Occipital lobe (tissue), 3 donors: ENCODE measurements at places on chromosomes 13 and 19.

GRCh38 chr13:50911081-50911631, 1.6 kb downstream of the RNASEH2B start:
- DNase-seq, result no peak

- DNase-seq, result no peak
These were observed 7.3 kb downstream of the C19orf53 start for GRCh38 chr19:13781547-13781946.

DNA sequence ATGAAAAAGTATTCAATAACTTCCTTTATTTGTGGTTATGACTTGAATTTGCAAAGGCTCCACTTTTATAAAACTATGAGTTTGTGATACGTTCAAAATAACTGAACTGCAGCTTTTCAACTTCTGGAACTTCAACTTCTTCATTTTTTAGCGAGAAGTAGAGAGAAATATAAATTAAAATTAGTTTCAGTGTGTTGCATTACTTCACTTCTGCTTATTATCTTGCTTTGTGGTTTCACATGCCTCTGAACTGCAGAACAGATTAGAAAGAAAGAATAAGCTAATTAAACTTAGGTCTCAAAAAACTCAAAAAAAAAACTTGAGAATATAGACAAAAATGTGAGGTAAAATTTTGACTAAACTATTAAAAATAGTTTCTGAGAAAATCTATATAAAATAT, 1073.4 kb downstream of the PCDH17 start:
- no peak for DNase-seq

DNA sequence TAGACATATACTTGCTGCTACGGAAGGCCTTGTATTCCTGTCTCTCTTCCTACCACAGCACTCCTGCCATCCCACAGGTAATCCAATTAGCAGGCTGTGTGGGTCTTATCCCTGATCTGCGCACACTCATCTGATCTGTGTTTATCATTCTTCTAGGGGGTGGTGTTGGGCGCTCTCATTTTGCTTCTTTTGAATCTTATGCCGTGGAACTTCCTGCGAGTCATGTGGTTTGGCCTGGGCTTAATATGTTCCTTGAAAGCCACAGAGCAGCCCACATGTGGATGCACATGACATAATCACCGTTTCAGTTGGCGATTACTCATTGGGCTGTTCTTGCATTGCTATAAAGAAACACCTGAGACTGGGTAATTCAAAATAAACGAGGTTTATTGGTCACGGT, 7.5 kb downstream of the RASA3 start:
- DNase-seq, result no peak

GRCh38 chr19:6728346-6728745, 7.9 kb upstream of the C3 start:
- DNase-seq, result no peak

- peak; percentile 23 for DNase-seq
These were observed 138.9 kb upstream of the RFC3 start for GRCh38 chr13:33678906-33679657.

- DNase-seq, result no peak
These were observed 48.6 kb upstream of the PCDH8 start for GRCh38 chr13:52896827-52897659.

DNA sequence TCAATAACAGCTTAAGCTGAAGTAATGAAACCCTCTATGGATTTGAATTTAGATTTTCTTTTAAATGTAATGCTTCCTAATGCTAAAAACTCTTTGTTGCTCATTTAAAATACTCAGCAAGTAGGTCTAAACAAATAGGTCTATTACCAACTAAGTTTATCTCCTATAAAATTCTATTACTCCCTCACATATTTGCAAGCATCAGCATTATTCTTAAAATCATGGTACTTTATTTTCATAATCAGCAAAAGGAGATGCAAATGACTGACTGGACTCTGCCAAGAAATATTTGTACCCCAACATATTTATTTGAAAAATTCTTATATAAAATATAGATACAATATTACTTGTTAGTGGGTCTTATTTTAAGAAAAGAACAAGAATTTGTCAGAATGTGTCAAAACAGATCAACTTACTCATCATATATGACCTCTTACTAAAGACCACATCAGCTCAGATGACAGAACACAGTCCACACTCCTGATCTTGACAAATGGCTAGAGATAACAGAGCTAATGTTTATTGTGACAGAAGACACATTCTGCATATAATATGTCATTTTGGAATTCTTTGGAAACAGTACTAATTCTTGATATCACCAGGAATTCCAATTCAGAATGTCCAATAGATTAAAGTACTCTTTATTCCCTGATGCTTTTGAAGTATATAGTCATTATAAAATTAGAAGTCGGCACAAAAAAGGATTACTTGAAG, 704.6 kb upstream of the PCDH9 start:
- no peak for DNase-seq

DNA sequence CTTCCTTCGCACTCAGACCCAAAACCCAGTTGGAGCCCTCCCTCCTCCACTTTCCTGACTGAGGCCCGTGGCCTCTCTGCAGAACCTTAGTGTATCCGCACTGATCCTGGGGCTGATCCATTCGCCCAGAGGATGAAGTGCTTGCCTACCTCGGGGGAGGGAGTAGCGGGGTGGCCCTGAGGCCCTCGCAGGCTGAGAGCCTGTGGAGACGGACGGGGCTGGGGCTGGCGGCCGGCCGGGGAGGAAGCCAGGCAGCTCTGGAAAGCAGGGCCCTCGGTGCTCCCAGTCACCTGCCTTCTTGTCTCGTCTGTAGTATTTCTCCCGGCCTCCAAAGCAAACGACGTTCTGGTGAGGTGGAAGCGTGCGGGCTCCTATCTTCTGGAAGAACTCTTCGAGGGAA, 1.3 kb downstream of the PROZ start:
- no peak for DNase-seq

GRCh38 chr13:40207001-40207478, 459.4 kb downstream of the FOXO1 start:
- DNase-seq, result no peak

DNA sequence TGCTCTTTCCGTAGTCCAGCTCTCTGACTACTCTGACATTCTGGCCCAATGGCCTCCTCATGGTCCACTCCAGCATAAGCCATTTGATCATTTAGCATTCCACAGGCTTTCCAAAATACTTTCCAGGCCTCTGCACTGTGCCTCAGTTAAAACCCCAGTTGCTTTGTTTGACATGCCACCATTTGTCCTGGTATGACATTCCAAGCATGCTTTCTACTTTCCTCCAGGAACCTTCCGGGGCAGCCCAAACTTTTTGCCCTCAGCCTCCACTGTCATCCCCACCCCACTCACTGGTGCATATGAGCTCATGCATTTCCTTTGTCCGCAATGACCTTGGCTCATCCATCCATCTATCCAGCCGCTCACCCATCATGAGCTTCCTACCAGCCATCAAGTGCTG, 41.8 kb upstream of the WASF3 start:
- no peak for DNase-seq
